ENCODE measurements at places on chromosomes 1 and 21. TPM values are rescaled to one million over a fixed set of nuclear protein-coding genes. Genes with fewer than 3 reads are reported as not detected.

The RNF186 gene
- not detected for total RNA-seq

The GBP6 gene
- total RNA-seq: not detected

The TMPRSS15 gene
- total RNA-seq: not detected

The DCST2 gene
- total RNA-seq: 0.26 TPM

- no peak for DNase-seq
Observed at GRCh38 chr1:174686213-174686612, 238.4 kb downstream of the GPR52 start.

GRCh38 chr1:100463791-100464424, 74.0 kb upstream of the GPR88 start:
- peak; percentile 47 for DNase-seq

- DNase-seq: no peak
Observed at GRCh38 chr1:59340411-59341307, 43.8 kb downstream of the FGGY start.

GRCh38 chr1:201220388-201220715, 29.7 kb downstream of the IGFN1 start:
- DNase-seq: no peak

DNA sequence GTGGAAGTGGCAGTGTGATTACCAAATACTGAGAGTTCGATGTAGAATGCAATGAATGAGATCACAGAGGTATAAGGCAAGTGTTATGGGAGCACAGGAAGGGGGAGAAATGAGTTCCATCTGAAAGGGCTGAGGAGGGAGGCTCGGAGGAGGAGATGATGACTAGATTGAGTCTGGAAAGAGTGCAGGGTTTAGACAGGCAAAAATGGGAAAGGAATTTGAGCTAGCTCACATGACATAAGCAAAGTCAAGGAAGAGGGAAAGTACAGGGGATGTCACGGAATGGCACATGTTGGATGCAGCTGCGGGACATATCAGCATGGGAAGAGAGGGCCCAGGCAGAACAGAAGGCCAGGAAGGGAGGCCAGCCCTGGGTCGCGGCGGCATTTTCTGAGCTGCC, 132.7 kb downstream of the RUNX1 start:
- no peak for DNase-seq

- DNase-seq: no peak
Observed at GRCh38 chr1:90726986-90727480, 9.9 kb upstream of the BARHL2 start.

DNA sequence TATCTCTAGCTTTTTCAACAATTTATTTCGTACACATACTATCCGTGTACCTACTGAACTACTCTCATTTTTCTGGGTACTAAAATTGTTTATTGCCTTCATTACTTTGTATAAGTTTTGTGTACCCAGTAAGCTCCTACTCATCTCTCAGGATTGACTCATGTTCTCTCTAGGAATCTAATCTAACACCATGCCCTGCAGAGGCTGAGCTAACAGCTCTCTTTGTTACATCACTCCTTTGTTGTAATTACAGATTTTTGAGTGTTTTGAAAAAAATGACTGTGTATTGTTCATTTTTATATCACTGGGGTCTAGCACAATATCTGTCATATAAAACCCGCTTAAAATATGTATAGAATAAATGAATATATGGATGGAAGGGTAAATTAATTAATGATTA, 167.1 kb downstream of the ATP6V1G3 start:
- DNase-seq: no peak

GRCh38 chr1:80534606-80535360, 1266.0 kb upstream of the ADGRL2 start:
- no peak for DNase-seq

All from Caco-2 (cell line).